ENCODE measurements at places on chromosomes 5 and 9.

GRCh38 chr5:128736553-128736952 is 198.5 kb upstream of the FBN2 start:
- no peak for DNase-seq

- no peak for DNase-seq
Measured at GRCh38 chr5:116404016-116404415, 170.6 kb downstream of the SEMA6A start.

DNA sequence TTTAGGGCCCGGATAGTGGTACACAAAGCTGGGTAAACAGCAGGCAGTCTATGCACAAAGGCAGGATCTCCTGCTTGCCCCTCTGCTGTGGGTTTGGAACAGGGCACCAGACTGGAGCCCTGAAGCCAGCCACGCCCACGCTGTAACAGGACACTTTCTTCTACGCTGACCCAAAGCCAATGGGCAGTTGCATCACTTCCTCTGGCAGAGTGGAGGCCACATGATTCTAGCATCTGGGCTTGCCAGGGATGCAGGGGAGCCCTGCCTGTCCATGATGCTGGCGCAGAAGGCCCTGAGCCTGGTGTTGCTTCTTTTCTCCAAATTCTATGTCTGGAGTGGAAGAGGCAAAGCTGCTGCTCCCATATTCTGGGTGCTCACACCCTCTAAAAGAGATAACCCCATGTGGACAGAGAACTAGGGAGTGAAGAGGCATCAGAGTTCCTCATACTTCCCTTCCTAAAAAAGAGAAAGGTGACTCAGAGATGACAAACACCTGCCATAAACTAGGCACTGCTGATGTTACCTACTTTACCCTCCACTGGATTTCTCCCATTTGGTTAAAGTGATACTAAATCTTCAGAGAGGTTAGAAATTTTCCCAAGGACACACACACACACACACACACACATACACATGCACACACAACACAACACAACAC is 260.3 kb upstream of the KLF4 start:
- DNase-seq, result peak; percentile 86

DNA sequence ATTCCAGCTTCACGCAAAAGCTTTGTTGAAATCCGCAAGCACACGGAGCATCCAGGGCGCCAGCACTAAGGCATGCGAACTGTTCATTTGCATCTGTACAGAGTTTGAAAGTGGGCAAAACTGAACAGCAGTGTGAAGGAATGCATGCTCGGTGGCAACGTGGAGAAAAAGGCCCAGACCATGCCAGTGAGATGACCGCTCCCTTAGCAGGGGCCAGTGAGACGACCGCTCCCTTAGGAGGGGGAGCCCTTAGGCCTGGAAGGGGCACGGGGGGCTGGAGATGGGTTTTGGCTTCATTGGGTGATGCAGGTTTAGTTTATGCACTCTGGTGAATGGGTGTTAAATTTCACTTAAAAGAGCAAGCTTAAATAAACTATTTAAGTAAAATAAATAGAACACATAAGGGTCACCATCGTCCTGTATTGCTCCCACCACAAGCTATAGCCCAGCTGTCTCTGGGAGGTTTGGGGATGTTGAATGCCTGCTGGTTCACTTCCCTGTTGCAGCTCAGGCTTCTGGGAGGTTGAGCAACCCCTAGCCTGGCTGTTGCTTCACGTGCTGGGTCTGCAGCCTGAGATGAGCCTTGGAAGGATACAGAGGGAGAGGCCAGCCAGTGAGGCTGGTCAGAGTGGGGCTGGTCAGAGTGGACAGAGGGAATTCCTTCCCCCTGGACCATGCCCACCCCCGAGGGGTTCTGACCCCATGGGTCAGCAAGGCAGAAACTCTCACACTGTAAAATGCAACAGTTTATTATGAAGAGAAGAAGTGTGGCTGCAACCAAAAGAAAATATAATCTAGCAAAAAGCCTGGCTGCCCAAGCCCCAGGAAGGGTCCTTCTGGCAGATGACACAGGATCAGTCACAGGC is 4.6 kb upstream of the FCN1 start:
- DNase-seq, result no peak

DNA sequence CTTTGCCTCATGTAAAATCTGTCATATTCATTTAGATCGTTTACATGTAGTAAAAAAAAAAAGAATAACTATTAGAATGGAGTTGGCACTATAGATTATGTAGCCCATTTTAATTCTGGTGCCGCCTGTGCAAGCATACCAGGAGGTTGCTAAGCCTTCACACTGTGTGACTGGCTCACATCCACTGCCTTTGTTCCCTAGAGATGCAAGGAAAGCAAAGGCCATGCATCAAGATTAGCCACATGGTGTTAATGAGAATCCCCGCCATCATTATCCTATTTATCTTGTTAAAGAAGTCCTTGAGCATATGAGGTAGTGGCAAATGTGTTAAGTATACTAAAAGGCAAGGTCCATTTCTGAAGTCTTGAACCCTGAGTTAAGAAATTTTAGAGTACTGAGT is 279.6 kb downstream of the RFX3 start:
- no peak for DNase-seq

DNA sequence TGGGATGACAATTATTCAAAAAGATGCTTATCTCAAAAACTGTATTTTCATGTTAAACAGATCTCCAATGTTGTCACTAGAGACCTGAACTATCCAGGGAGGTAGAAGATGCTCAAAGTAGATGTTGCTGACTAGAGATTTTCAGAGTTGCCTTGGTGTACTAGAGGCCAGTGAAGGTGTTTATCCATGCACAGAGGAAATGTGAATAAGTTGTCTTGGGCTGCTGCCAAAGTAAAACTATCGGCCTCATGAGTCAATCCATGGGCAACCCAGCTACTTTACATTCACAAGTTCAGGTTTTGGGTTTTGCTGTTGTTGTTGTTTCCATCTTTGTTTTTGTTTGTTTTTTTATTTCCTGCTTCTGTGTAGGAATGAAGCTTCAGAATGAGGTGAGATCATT is 141.1 kb upstream of the RANBP3L start:
- peak; percentile 18 for DNase-seq

DNA sequence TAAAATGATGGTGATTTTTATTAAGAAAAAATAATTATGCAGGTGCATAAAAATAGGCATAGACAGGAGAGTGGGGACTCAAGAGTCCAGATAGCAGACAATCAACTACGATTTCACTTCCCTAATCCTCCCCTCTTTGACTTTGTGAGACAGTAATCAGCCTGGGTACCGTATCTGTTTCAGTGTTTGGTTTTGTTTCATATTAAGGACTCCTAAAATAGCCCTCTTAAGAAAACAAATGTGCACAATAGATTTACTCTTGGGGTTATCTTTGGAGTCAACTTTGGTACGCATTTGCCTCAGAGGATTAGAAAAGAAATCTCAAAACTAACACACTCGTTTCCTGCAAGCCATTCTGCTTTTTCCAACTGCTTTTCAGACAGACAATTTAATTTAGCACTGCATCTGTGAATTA is 96.3 kb downstream of the ZNF608 start:
- no peak for DNase-seq

DNA sequence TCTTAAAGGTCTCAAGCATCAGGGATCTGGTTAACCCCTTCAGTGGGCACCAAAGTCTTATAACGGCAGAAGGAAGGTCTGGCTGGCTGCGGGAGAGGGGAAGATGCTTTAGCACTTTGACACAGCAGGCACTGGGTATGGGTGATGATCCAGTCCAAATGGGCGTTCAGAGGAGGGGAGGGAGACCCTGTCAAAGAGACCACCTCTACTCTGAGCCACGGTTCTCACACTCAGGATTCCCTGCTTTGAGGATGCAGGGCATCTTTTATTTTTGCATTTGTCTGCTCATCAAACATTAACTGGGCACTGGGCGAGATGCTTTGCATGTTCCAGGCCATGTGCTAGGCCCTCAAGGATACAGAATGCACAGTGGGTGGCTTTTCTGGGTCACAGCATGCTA is 204.0 kb downstream of the DAB2IP start:
- DNase-seq, result no peak

GRCh38 chr9:127066060-127066850 is 56.2 kb downstream of the ANGPTL2 start:
- no peak for DNase-seq

- no peak for DNase-seq
Measured at GRCh38 chr5:135578685-135579341, at the start of gene CXCL14. CXCL14 (minus strand) TSS chr5:135578991; CDS start chr5:135578778, 213 bp downstream.

DNA sequence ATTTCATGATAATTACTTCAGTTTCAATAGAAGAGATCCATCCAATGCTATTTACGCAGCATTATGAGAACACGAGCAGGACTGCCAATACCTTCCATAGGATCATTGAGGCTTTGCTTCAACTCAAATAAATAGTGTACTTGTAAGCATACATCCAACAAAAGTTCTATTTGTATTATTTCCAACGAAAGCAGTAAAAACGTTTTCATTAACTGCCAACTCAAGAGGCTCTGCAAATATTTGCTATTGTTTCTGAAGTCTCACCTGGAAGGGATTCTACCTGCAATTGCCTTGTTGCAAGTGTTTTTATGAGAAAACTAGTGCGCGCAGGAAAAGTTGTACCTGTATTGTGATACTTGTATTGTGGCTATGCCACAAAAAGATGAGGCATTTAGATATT is 11.0 kb upstream of the GNPDA1 start:
- no peak for DNase-seq

GRCh38 chr5:147565524-147565923 is 55.7 kb upstream of the DPYSL3 start:
- DNase-seq, result no peak

- no peak for DNase-seq
Measured at GRCh38 chr5:2221450-2221849, 338.7 kb upstream of the IRX4 start.

GRCh38 chr9:131982671-131983239 is 96.9 kb downstream of the MED27 start:
- no peak for DNase-seq

- no peak for DNase-seq
Measured at GRCh38 chr5:41338136-41338675, 124.9 kb upstream of the C6 start.

DNA sequence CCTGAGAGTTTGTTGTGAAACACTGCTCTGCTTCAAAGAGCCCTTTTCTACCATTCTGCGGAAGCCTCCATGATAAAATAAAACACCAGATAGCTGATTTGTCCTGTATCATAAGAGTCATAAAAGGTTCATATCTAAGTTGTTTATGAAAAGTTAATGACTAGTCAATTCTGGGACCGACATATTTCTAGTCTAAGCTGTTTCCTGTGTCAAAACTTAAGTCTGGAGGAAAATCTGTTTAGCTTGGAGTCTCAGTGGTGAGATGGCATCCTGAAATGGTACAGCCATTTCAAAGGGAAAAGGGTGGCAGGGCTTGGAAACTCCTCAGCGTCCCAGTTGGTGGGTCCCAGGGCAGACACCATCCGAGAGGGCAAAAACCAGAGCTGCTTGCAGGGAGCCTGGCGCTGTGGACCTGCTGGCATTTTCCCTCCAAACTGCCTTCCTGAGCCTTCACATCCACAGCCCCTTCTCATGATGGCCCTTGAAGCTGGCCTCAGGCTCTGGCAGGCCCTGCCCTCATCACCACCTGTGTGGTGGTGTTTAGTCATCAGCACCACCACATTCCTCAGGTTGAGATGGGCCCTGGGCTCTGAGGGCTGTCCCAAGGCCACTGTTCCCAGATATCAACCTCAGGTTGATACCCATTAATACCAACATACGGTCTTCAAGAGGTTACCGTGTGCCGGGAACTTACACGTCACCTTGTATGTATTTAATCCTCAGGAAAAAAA is 184.0 kb downstream of the HSPA4 start:
- no peak for DNase-seq

GRCh38 chr9:135456436-135457104 is 23.0 kb upstream of the PPP1R26 start:
- DNase-seq, result no peak

GRCh38 chr5:57181154-57181553 is 7.3 kb downstream of the GPBP1 start:
- DNase-seq, result no peak

- no peak for DNase-seq
Measured at GRCh38 chr9:111810908-111811307, 16.2 kb upstream of the SHOC1 start.

- no peak for DNase-seq
Measured at GRCh38 chr5:110716247-110717245, 9.9 kb downstream of the TMEM232 start.

GRCh38 chr5:123659011-123659410 is 147.0 kb downstream of the CSNK1G3 start:
- DNase-seq, result no peak

DNA sequence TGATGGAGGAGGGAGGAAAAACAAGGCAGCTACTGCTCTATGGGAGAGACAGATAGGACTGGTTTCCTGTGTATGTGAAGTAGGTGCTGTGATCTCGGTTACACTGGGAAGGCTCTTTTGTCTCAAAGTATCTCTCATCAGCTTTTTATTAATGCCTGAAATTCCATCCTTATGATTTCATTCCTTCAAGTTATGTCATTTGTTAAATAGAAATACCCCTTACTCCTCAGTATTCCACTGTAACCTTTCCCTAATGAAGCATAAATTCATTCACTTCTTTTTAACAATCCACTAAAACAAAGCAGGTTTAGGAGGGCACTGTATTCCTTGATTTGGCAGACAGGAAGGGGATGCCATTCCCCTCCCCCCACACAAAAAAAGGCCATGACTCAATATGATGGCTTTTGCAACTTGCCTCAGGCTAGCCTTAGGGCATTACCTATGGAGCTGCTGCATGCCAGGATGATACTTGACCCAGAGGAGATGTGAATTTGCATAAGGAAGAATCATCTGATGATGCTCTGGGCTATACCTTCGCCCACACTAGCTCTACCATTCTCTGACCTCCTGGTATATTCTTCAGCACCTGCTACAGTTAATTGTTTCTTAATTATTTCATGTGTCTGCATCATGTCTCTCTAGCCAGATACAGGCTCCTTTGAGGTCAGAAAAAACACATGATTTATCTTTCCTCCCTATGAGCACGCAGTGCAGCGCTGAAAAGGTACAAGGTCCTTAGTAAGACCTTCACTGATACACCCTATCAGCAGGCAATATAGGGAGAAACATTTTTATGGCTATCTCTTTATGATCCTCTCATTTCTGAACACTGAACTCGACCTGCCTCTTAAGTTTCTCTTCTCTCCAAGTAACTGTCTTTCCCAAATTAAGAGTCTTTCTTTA is 26.3 kb downstream of the NR3C1 start:
- no peak for DNase-seq

DNA sequence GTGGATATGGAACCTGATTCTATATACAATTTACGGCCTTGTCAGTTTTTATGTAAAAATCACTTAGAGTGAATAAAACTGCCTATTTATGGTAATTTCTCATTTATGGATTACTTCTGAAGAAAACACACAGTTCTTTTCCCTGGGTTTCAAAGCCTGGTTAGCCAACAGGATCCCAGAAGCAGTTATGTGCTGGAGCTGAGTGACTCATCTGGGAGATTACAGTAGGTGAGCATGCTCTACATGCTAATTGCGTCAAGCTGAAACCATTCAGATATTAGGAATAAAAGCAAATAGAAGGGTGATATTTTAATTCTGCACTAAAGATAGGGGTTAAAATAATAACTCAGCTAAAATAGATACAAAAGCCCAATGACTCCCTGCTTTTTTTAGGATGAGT is 47.8 kb downstream of the PDE4D start:
- DNase-seq, result no peak

Data from amniotic stem cell (primary cell).